Osteocyte (in vitro differentiated cells): ENCODE measurements at places on chromosomes 4 and X.

GRCh38 chrX:118963159-118963558, 11.3 kb upstream of the LONRF3 start:
- DNase-seq = no peak

DNA sequence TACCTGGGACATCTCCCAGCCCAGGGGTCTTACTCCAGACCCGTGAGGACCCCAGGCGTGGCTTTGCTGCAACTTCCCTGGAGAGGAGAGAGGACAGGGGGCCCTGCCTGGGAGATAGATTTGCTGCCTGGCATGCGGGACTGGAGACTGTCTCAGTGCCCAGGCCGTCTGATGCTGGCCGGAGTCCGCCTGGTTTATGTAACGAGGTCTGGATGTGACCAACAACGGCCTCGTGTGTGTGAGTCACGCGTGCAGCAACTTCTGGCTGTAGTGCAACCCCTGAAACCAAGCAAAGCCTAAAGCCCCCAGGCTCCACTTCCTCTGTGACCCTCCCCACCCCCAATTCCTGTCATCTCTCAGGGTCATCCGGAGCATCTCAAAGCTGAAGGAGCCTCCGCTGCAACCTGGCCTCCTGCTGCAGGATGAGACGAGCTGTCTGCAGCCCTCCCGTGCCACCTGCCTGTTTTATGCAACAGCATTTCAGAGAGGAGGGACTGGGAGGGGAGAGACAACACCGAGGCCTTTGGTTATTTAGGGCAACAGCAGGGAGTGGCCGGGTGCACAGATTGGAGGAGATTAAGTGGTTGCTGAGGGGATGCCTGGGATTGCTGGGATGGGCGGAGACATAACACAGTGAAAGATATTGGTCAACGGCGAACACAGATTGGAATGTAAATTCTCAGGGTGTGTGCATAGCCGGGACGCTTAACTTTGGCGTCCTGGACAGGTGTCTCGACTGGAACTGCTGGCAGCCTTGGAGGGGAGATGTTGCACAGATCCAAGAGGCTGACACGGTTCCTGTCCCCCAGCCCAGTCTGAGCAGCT, 16.0 kb downstream of the XG start:
- no peak for DNase-seq

DNA sequence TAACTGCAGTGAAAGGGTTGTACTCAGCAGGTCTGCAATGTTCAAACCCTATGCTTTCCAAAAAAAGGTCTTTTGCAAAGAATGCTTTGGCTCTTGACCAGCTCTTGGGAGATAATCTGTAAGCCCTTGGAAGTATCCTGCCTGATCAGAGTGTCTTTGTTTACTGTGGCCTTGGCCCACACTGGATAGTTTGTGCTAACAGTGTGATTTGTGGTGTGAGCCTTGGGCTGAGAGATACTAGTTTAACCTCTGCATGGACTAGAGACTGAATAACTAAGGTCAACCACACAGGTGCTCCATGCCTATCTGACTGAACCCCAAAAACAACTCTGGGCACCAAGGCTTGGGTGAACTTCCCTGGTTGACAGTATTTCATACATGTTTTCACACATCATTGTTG, 3.6 kb upstream of the MAGED1 start:
- no peak for DNase-seq

- no peak for DNase-seq
These were observed 39.5 kb downstream of the HADH start for GRCh38 chr4:108029016-108029720.

- DNase-seq = no peak
These were observed 20.1 kb downstream of the SUPT20HL1 start for GRCh38 chrX:24380262-24381187.

GRCh38 chr4:21507439-21507838, 441.1 kb downstream of the KCNIP4 start:
- DNase-seq = no peak

GRCh38 chr4:1113311-1114009, at the start of gene RNF212:
Gene RNF212 (minus strand): TSS chr4:1113564. CDS start chr4:1113464, 100 bp downstream.
- no peak for DNase-seq

GRCh38 chrX:30593440-30594200, 16.1 kb upstream of the TASL start:
- no peak for DNase-seq

- DNase-seq = no peak
These were observed 1.0 kb upstream of the ARHGAP4 start for GRCh38 chrX:153926858-153927671.

GRCh38 chrX:17773221-17773876, 36.1 kb downstream of the SCML1 start:
- no peak for DNase-seq

DNA sequence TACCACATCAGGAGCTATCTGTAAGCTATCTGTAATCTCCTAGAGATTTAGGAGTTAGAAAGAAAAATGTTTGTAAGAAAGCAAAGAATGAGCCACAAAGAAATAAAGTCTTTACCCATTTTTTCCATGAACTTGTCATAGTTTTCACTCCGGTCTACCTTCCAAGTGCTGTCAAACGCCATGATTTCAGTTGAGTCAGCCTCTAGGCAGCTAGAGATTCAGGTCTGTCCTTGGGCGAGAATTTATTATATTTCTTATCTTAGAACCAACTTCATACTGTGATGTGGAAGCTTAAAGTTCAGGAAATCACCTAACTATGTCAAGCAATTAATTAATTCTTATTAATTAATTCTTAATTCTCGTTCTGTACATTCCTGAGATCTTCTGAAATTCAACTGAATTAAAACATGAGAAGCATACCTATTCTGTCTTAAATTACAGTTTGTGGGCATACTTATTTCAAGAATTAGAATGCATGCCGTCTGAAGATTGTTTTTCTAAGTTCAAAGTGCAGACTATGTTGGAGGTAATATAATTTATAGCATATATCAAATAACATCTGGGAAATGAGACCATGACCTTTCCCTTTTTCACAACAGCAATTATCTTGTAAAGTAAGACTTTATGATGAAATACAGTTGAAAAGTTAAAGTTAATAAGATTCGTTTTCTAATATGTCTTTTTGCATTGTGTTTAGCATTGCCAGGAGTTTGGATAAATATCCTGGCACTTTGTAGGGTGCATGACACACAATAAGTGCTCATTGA, at the start of gene FABP2:
FABP2 (minus strand) TSS at position 218 of the 767 bp plus-strand sequence; CDS start at position 182, 36 bp downstream.
- DNase-seq = no peak

- no peak for DNase-seq
These were observed 92.3 kb downstream of the UCHL1 start for GRCh38 chr4:41349021-41349420.

- DNase-seq = no peak
These were observed 30.8 kb downstream of the BLOC1S4 start for GRCh38 chr4:6746721-6747293.

GRCh38 chrX:69357317-69357716, 146.8 kb upstream of the NALF2 start:
- no peak for DNase-seq

DNA sequence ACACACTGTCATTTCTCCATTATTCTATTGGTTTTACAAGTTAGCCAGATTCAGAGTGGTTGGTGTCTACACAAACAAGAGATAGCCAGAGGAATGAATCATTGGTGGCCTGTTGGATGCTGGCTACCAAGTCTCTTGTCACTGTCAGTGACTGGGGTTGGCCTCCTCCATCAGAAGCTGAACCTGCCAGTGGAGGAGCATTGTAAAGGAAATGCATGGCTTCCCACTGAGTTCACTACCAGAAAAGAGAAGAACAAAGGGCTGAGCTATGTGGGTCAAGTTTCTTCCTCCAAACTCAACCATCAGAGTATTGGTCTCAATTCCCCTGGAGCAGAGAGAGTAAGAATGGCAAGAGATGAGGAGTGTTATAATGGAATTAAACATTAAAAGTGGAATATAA, 26.5 kb upstream of the ANKRD50 start:
- no peak for DNase-seq

- DNase-seq = no peak
These were observed 330.8 kb upstream of the KLF3 start for GRCh38 chr4:38333219-38333618.

GRCh38 chr4:173573725-173574124, 43.7 kb upstream of the HAND2 start:
- DNase-seq = no peak

DNA sequence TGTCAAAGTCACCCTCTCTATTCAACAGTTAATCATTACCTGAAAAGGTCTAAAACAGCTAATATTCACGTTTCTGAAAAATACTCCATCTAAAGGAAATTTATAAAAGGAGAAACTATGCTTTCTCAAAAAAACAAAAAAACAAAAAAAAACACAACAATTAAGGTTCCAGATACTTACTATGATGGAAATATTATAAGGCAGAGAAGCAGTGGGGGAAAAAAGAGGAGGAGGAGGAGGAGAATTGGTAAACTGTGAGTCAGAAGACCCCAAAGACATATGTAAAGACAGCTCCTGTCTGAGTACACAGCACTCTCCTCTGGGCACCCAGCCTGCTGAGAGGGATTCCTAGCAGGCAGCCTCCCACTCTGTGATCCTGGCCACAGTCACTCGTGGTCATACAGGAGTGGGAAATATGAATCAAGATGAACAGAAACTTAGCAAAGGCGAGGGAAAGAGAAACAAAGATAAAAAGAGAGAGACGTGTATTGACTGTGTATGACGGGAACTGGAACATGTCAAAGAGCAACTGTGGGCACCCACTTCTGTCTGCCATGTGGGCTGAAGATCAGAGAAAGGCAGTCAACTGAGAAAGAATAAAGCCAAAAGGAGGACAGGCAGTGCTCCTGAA, 12.5 kb downstream of the KLHL15 start:
- DNase-seq = no peak

DNA sequence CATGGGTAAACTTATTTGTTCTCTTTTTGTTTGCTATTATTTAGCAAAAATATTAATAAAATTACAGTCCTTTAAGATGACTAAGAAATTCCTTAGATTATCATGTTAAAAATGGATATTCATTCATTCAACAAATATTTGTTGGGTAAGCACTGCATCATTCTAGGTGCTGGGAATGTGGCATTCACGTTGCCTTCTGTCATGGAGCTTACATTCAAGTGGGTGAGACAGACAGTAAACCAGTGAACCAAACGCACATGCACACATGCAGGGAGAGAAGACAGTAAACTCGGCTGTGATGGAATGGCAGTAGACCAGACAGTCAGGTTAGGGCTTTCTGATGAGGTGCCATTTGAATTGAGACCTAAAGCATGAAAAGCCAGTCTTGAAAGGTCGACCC, 91.8 kb downstream of the STOX2 start:
- DNase-seq = no peak

- no peak for DNase-seq
These were observed 118.7 kb upstream of the PRPS2 start for GRCh38 chrX:12672367-12673106.

DNA sequence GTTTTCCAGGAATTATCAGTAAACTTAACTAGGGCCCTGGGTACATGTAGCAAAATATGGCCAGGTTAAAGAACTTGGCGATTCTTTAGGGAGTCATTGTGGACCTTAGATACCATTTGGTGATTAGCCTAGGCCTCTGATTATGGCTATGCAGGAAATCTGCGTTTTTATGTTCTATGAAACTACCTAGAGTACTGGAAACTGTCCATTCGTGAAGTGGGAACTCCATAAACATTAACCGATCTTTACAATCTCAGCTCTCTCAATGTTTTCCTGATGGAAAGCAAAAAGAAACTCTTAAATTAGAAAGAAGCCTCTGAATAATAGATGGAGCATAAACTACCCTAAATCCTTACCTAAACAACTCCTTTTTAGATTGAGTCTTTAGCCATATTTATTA, 121.9 kb downstream of the SH3RF1 start:
- DNase-seq = no peak

- no peak for DNase-seq
These were observed 1108.1 kb downstream of the PCDH19 start for GRCh38 chrX:99301990-99302389.

- no peak for DNase-seq
These were observed at the start of gene C4orf36 for GRCh38 chr4:86891762-86892635. Gene C4orf36 (minus strand): TSS chr4:86892422. CDS start chr4:86891520, 902 bp downstream.

DNA sequence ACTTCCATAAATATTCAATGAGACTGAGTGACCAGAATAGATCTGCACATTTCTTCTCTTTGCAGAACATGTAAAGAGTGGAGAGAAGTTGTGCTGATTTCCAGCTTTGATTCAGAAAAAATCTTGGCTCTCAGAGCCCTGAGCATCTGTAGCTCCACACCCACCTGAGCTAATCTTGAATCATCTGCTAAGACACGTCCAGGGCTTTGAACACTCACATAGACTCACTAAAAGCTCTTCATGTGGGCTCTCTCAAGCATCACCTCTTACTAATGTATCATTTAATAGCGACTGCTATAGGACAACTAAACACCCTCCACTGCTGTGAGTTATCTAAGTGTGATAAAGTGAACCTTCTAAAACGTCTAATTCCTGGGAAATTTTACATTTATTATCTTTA, 147.7 kb upstream of the GRIA3 start:
- no peak for DNase-seq

DNA sequence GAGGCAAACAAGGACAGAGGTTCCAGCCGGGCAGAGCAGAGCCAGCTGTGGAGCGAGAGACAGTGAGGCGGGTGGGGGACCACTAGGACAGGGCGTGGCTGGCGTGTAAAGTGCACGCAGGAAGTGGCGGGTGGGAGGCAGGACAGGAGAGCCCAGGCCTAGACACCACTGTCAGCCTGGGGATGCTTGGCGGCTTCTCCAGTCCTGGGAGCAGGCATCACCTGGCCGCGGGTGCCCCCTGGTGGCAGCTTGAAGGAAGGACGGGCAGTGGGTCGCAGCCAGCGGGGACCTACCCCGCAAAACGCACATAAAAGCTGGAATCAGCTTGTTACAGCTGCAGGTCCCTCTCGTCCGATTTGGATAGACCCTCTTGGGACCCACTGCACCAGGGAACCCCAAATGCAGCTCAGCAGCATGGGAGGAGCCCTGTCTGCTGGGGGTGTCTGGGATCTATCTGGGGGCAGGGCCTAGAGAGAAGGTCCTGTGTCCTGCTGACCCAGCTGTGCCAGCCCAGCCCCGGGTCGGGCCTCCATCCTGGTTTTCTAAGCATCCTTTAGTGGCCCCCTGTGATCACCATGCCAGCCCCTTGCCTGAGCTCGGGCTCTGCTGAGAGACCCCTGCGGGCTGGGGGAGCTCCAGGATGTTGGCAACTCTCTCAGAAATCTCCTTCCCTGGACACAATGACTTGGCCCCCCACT, 57.7 kb downstream of the WFS1 start:
- peak; percentile 94 for DNase-seq

GRCh38 chr4:119939071-119939995, 127.3 kb downstream of the MAD2L1 start:
- DNase-seq = no peak

DNA sequence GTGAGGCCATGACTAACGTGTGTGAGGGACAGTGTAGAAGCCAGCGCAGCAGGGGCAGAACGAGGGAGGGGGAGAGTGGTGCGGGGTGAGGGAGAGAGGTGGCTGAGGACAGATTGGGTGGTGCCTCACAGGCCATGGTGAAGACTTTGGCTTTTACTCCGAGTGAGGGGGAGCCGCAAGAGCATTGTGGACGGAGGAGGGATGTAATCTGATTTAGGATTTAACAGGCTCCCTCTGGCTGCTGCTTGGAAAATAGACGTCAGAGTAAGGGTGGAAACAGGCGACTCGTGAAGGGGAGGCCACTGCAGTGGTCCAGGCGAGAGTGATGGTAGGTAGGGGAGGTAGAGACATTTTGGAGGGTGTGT, 13.0 kb downstream of the PPP1R3F start:
- no peak for DNase-seq
